ENCODE measurements at places on chromosomes 3 and 15.

- DNase-seq, result no peak
Measured at GRCh38 chr3:53841296-53841695, 4.9 kb downstream of the CHDH start.

GRCh38 chr3:72811571-72811970 is 36.7 kb downstream of the SHQ1 start:
- no peak for DNase-seq

- DNase-seq, result no peak
Measured at GRCh38 chr3:195715134-195715533, 5.6 kb upstream of the MUC20 start.

- DNase-seq, result no peak
Measured at GRCh38 chr3:196932600-196932999, 9.7 kb downstream of the NCBP2 start.

- DNase-seq, result no peak
Measured at GRCh38 chr15:65115542-65115941, 542 bp upstream of the UBAP1L start.

DNA sequence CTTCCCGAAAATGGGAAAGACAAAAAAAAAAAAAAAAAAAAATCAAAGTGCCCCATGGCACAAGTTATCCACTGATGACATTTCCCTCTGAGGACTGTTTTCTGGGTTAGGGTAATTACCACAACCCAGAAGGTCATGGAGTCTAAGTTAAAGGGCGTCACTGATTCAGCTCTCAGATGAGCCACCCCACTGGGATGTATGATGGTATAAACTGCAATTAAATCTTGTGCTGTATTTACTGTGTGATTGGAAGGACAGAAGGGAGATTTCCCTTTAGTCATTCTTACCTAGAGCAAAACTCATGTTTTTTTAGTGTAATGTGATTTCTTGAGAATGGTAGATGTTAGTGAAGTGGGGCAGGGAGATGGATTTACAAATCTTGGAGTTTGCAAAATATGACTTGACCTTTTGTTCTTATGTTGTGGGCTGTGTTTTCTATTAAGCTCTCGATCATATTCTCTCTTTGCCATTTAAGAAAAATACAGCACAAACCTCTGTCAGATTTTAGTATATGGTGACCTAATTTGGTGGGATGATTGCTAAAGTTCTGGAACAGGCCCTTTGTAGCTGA is 244.2 kb downstream of the PTPRG start:
- DNase-seq, result no peak

DNA sequence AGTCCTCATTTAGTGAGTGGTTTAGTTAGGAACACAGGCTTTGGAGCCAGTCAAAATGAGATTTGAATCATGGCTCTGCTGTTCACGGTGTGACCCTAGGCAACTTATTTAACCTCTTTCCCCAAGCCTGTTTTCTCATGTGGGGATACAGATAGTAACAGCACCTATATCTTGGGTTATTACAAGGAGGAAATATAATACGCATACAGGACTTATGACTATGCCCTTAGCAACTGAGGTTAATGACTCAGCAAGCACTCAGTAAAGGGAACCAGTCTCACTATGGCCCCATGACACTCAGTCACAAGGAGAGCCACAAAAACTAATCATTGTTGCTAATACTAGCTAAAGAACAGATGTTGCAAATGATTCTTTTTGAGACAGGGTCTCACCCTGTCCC is 45.9 kb downstream of the SUMF1 start:
- DNase-seq, result peak; percentile 54

GRCh38 chr3:99931059-99931458 is 113.4 kb downstream of the CMSS1 start:
- no peak for DNase-seq

- DNase-seq, result peak; percentile 51
Measured at GRCh38 chr15:69573815-69574475, 121.3 kb downstream of the RPLP1 start.

DNA sequence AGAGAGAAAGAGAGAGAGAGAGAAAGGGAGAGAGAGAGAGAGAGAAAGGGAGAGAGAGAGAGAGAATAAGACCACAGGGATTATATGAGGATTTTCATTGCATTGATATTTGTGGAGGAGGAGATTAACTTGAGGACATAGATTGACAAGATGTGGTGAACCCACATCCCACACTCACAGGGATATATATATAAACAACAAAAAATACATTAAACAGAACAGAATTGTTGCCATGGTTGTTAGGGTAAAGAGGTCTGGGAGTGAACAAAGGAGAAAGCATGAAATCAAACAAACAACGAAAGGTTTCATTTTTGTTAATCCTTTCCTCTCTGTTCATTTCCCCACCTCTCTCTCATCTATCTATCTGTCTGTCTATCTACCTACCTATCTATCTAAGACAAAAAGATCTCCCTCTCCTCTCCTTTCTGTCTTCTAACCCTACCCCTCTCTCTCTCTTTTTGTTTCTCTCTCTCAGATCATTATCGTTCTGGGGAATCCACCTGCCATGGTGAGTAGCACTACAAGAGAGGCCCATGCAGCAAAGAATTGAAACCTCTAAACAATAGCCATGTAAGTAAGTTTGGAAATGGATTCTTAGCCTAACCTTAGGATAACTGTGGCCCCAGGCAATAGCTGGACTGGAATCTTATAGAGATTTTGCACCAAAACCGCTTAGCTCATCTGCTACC is 280.9 kb downstream of the RAP2B start:
- no peak for DNase-seq

DNA sequence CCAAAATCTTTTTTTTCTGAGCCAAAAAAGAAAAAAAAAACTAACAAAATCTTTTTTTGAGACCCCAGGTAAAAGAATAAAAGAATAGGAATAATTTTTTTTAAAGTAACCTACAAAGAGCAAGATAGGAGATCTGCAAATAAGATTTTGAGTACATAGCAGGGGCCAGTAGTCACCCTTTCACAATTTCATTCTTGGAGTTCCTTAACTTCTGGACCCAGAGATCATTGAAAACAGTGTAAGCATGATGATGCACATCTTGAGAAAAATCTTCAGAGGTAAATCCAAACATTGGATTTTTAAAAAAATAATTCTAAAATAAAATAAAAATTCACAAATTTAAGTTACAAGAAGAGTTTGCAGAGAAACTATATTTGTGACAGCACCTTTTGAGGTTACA is 18.8 kb downstream of the TFRC start:
- DNase-seq, result no peak

DNA sequence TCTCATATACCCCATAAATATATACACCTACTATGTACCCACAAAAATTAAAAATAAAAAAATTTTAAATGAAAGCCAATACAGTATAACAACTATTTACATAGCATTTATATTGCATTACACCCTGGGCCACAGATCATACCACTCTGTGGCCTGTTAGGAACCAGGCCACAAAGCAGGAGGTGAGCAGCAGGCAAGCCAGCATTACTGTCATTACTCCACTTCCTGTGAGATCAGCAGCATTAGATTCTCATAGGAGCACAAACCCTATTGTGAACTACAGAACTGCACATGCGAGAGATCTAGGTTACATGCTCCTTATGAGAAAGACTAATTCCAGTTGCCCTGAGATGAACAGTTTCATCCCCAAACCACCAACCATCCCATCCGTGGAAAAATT is 17.4 kb downstream of the FILIP1L start:
- DNase-seq, result peak; percentile 76

- no peak for DNase-seq
Measured at GRCh38 chr15:73023071-73023470, 29.2 kb upstream of the NEO1 start.

DNA sequence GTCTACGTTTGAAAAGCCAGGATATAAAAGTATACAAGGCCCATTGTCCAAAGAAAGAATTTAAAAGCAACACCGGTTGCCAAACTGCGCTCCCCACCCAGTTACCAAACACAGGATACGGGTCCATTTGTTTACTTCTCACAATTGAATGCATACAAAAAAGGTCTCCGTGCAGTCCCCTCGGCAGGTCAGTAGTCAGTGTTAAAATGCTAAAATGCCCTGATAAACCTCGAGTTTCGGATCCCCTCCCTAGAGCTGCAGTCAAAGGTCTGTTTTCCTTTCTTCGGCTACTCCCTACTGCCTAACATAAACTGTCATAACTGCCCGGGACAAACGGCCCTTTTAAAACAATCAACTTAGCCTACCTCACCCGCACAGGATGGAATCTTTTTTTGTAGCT is 534.6 kb downstream of the FOXP1 start:
- no peak for DNase-seq

DNA sequence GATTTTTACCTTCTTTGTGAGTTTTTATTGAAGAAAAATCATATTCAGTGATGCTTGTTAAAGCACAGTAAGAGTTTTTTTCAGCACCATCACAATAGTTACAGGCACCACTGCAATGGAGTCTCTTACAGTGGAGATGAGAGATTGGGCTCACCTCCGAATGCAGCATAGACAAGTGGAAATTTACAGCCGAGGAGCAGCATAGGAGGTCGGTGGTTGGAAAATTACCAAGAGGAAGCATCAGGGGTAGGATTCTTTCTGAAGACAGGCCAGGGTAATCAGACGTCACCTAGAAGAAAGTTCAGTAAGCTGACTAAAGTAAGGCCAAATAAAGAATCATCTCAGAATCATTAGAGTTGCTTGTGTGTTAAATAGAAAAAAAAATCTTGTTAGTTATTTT is 491.6 kb downstream of the RBMS3 start:
- no peak for DNase-seq

- DNase-seq, result no peak
Measured at GRCh38 chr3:117305681-117306080, 596.1 kb downstream of the TUSC7 start.

DNA sequence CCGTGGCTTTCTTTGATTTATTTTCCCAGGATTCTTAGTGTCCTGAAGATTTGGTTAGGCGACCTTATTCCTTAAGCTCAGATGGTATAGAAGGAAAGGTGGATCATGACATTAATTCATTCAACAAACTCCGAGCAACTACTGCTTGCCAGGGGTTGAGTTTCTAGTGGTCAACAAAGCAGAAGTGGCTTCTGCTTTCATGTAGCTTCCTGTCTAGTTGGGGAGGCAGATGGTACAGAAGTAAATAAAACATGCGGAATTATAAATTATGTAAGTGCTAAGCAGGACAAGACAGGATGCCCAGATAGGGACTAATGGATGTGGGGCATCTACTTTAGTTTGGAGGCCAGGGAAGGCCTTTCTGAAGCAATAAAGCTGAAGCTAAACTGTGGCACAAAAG is 15.6 kb downstream of the EEFSEC start:
- DNase-seq, result no peak

GRCh38 chr3:82224661-82225060 is 463.2 kb upstream of the GBE1 start:
- no peak for DNase-seq

- no peak for DNase-seq
Measured at GRCh38 chr3:5297895-5298294, 110.4 kb downstream of the EDEM1 start.

DNA sequence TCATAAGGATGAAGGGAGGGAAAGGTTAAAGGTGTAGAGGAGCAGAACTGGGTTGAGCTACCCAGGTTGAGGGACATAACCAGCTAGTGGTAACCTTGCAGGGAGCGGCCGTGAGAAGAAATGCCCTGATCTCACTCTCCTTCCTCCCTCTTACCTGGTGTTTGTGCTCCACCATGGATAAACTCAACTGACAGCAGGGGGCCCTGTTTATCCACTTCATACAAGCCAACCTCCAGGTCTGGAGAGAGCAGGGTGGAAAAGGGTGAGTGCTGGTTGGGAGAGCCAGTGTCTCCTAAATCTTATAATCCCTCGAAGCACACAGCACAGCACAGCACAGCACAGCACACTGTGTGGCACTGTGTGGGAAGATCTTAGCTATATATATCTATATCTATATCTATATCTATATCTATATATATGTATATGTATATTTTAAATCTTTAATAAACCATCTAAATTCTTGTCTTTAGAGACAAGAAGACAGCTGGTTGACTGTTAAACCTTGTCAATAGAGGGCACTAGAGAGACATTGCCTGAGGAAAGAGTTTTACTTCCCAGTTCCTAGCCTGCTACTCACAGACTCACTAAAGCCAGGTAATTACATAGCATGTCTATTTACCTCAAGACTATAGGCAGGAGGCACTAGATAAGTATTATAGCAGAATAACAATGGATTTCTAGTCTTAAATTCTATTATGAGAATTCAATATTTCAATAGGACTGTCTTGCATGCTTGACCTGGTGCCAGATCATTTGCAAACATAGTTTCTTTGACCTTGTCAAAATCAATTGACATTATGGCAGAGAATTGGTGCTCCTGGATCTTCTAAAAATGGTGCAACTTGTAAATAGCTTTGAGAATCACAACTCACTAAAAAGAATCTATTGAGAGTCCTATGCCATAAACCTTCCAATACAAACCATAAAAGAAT is 21.7 kb upstream of the FMN1 start:
- DNase-seq, result no peak

DNA sequence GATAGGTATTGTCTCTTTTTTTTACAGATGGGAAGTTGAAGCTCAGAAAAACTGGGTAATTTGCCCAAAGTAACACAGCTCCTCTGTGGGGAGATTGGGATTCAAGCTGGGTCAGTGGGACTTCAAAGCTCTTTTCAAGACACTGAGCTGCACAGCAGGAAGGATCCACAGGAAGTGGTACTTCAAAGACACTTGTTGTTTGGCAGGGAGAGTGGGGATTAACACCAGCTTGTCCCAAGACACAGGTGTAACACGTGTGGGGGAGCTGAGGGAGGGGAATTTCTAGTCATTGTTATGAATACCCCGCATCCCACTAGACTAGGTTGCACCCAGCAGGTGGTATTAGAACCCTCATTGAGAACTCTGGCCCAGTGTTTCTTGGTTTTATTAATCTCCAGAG is 116.0 kb downstream of the FOXB1 start:
- DNase-seq, result no peak

DNA sequence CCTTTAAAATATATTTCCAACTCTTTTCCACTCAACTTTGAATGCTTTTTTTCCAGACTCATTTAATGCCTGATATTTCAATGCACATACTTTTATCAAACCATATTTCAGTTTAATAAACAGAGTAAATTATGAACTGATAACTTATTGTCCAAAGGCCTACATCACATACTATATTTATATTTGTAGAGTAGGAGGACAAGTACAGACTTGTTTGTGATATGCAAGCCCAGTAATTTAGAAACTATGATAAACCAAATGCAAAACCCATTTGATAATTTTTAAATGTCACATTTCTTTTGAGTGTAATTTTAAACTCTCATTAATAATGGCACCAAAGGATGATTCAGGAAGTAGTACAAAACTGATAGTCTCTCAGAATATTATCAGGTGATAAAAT is 3.3 kb downstream of the RFX7 start:
- DNase-seq, result no peak

- no peak for DNase-seq
Measured at GRCh38 chr3:197209366-197210260, 88.8 kb downstream of the DLG1 start.

- no peak for DNase-seq
Measured at GRCh38 chr15:42696626-42697025, 40.3 kb downstream of the CDAN1 start.

DNA sequence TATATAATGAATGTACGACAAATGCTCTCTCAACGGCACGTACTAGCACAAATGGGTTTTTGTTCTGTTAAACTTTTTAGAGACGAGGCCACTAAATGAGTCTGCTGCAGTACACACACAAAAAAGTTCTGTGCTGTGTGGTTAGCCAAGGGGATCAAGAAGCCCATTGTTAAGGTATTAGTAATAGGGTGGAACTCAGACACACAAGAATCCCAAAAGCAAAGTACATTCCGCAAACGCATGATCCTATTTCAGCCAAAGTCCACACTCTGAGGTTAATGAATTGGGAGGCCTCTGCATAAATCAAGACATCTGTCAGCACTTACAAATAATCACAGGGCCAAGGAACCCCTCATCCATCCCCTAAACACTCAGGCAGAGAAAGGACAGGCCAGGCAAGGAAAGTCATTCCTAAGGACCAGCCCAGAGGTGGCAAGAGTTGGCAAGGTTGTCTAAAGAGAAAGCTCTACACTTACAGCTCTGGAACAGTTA is 12.1 kb downstream of the OSBPL10 start:
- DNase-seq, result no peak
